Stimulated activated effector memory CD8-positive, alpha-beta T cell treated with anti-CD3 and anti-CD28 coated beads, Interleukin-12 subunit alpha, Interleukin-12 subunit beta, amount 100 ng/mL, for 72 hours (primary cell): ENCODE measurements at places on chromosomes 3 and 15.

DNA sequence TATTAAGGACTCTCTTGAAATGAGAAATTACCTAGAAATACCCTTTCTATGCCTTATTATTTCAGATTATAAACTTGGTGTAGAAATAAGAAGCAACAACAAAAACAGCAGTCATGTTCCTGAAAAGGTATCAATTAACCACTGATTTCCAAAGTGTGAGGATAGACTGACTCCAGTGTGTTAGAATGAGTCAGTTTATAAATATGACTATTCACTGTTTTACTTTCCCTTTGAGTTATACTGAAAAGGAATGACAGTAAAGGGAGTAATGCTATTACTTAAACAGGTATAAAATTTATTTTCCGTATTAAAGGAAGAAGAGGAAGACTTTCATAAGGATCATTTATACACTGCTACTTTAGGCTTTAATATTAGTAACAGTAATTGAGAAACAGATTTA is 12.9 kb downstream of the GMNC start:
- DNase-seq: no peak

- DNase-seq: no peak
Measured at GRCh38 chr3:107938143-107938542, 152.7 kb downstream of the CD47 start.

DNA sequence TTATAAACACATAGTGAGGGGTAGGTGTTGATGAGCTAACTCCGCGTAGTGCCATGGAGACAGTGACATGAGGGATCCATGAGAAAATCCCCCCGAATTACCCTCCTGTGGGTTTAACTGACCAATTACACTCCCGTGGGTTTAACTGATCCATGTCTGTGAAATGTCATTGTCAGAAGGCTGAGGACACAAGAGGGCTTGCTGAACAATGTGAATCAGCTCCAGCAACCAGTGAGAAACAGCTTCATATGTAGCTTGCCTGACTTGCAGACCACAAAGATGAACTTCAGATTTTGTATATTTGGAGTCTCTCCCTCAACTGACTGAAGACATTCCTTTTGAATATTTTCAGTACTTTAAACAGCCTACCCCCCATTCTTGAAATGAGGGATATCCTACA is 144.9 kb downstream of the FBN1 start:
- DNase-seq: no peak

GRCh38 chr3:71416876-71417275 is 166.7 kb downstream of the FOXP1 start:
- DNase-seq: no peak

- DNase-seq: peak; percentile 54
Measured at GRCh38 chr3:27680517-27681246, 41.4 kb downstream of the EOMES start.

- DNase-seq: peak; percentile 60
Measured at GRCh38 chr15:62389885-62390790, 225.1 kb upstream of the C2CD4B start.

DNA sequence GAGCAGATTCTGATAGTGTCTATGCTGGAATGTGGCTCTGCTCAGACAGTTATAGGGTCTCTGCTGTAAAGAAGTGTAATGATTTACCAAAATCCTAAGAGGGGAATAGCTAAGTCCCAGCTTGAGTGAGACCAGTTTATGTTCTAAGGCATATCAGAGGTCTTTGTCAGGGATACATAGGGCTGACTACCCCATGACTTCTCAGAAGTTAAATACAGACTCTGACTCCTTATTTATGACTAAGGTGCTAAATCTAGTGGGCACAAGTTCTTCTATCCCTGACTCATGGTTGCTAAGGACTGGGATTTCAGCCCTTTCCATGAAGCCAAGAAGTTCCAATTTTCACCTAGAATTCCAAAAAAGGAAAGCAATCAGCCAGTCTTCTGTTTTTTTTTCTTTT is 192.6 kb upstream of the POU1F1 start:
- no peak for DNase-seq

DNA sequence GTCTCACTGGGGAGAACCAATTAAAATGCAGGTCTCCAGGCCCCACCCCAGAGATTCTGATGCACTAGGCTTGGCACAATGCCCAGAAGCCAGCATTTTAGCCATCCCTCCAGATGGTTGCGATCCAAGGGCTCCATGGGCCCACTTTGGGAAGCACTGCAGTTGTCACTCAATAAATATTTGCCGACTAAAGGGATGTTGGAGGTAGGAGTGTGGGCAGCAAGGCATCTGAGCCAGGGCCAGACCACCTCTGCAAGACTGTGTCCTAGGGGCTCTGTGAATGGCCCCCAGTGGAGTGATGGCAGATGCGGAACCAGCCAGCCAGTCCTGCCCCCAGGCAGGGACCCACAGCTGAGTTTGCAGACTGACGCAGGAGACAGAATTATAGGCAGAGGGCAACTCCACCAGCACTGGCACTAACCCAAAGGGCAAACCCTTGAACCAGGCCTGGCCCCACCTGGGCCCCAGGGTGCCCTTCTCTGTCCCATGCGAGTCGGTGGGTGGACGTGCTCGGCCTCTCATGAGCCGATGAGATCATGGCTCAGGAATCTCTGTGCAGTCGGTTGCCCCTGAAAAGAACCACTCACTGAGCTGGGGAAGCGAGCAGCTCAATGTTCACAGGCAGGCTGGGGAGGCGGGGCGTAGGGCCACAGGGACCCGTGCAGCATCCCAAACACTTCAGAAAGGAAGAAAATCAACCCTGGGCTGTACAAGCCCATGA is 49.7 kb downstream of the SEMA5B start:
- DNase-seq: no peak

- DNase-seq: no peak
Measured at GRCh38 chr3:150315721-150316120, 92.4 kb upstream of the TSC22D2 start.

DNA sequence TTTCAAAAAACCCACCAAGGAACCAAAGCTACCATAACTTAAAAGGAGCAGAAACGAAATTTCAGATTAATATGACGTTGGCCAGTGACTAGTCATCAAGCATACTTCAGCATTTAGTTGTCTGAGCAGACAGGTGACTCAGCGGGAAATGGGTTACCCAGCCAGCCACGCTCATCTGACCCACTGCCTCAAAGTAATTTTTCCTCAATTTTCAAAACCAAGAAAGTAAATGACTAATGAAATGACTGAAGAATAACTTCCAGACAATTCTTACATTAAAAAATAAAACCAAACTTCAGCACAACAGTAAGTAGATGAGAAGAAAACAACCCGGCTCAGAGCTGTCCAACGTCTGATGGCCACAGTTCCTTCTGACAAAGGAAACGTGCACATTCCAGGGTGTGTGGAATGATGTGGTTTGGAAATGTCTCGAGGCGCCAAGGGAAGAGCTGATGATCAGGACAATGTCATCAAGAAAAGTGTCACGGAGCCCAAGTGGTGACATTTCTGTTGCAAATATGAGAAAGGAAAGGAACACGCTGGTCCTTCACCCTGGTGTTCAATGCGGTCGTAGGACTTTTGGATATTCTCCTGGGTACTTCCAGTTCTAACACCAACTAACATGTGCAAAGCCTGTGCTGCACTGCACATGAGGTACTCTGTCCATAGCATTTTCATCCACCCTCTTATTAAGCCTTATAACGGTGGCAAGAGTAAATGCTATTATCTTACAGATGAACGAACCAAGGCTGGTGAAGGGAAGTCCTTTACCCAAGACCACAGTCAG is 79.1 kb downstream of the FOXP1 start:
- DNase-seq: no peak

- no peak for DNase-seq
Measured at GRCh38 chr15:99929266-99929665, 196.0 kb upstream of the LYSMD4 start.
